AG10803 (cell line): ENCODE measurements at places on chromosomes 3 and 15.

- DNase-seq = peak; percentile 6
Measured at GRCh38 chr3:171225165-171225564, 198.6 kb upstream of the SLC2A2 start.

DNA sequence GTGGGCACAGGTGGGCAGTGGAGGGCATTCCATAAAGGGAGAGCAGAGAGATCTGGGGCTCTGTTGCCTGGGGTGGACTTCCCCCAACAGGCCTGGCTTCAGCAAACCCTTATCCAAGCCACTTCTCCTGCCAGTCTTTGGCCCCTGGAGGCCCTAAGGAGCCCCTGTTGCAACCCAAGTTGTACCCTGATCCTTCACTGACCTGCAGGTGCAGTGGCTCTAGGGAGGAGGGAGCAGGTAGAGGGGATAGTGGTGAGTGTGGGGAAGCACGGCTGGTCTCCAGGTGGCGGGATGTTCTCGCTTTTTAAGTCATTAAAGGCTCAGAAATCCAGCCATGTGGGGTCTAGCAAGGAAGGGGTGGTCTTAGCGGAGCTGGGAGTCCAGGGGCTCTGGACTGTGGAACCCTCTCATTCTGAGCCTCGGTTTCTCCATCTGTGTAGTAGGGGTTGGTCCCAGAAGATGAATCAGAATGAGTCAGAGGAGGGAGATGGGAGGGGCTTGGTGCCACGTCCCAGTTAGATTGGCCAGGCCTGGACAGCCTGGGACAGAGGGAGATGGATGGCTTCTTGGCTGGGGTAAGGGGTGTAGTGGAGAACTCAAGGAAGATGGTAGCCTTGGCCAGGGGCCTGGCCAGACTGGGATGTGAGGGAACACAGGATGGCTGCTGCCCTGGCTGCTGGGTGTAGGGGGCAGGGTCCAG is 2.6 kb downstream of the ZBTB47 start:
- peak; percentile 55 for DNase-seq

DNA sequence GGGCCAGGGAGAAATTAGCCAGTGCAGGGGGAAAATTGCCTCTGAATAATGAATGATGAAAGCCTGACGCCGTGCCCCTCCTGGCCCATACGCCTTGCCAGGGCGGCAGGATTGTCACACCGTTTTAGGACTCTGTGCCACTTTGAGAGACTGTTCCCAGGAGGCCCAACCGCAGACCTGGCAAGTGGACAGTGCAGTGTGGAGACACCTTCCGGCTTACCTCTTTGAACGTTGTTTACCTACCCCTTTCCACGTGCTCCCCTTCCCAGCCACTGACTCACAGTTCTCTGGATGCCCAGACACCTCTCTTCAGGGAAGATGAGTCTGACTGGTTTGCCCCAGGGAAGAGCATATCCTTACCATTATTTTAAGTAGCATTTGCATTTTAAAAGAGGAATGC is 84.0 kb upstream of the PXYLP1 start:
- DNase-seq = no peak

GRCh38 chr3:69370901-69371301 is 15.0 kb downstream of the FRMD4B start:
- peak; percentile 52 for DNase-seq

- no peak for DNase-seq
Measured at GRCh38 chr3:175977968-175978752, 1119.0 kb downstream of the NAALADL2 start.

DNA sequence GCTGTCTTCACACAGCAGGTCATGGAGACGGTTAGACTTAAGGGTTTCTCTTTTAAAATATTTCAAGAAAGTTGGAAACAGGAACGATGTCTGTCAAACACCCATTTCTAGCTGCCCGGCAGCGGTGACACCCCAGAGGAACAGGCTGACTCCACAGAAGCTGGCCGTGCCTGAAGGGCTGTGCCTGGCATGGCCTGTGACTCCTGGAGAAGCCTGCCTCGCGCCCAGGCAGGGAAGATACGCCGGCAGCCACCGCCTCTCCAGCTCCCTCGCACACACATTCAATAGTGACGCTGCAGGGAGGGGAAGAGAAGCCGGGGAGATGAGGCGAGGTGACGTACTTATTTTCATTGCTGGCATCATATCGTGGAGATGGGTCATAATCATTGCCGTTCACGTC is 59.9 kb downstream of the PCSK6 start:
- no peak for DNase-seq

GRCh38 chr3:25843332-25843731 is 53.4 kb downstream of the OXSM start:
- DNase-seq = no peak

DNA sequence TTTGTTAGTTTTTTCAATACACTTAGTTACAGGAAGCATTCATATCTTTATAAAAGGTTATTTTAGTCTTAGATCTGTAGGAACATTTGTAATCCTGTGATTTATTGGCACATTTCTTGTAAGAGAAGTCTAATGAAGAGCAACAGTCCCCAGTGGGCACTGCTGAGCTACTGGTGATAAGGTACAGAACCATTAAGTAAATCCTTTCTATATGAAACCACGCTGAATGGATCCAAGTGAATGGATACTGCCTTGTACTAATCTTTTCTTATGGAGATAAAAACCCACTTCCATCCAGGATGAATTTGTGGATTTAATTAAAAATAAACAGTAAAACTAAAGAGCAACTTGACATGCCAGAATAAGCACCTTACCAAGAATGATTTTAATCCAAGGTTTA is 64.0 kb downstream of the SHQ1 start:
- DNase-seq = no peak

DNA sequence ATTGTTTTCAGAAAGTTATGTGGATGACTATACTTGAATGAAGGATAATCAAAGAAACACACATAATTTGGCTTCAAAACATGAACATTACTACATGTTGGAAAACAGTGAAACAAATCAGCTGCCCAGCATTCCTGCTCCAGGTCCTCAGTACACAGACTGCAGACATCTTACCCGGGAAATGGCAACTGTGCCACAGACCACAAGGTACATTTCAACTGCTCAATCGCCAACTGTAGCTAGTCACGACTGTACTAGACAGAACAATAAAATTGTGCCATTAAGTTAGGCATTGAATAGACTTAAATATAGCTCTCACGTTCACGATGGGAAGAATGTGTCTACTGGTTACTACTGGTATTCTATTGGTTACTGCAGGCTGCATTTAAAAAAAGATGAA is 5.0 kb downstream of the NAA50 start:
- peak; percentile 55 for DNase-seq

- no peak for DNase-seq
Measured at GRCh38 chr15:83626171-83626802, 27.6 kb upstream of the ADAMTSL3 start.
